ENCODE measurements at places on chromosomes 13 and 19.

DNA sequence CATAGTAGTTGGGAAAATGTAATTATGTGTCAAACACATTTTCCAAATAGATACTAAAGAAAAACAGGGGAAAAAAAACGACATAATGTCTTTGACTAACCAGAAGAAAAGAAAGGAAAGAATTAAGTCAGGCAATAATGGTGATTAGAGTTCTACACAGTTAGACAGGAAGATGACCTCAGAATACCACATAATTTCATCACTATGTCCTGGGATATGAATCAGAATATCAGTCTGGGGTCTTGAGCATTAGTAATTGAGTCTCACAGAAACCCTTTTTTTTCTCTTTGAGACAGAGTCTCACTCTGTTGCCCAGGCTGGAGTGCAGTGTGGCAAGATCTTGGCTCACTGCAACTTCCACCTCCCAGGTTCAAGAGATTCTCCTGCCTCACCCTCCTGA lies 503.4 kb downstream of the SLITRK1 start:
- no peak for DNase-seq

DNA sequence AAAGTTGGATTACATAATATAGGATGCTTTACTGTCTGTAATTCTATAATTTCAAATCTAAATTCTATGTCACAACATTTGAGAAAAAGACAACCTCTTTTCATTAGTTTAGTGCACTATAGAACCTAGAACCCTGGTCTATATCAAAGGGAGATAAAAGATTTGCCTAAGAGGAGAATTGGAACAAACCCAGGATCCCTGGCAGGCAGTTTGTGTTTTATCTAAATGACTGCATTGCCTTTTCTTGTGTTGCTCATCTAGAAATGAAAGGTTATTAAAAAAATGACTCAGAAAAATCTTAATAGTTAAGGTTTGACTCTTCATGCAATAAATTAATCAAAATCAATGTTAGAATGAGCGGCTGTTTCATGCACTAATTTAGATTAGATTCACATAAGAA lies 96.7 kb downstream of the PCDH9 start:
- DNase-seq: no peak

DNA sequence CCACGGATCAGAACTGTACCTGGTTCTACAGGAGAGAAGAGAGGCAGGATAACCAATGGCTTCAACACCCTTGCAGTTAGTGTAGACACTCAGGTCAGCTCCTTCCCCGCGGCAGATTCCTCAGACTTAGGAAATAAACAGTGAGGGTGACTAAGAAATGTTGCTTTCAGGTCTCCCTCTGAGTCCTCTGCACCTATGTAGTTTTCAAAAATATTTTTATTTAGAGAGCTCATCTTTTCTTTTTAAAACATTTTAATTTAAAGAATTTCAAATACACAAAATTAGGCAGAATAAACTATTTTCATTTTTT lies 195.2 kb downstream of the KLF12 start:
- DNase-seq: no peak

DNA sequence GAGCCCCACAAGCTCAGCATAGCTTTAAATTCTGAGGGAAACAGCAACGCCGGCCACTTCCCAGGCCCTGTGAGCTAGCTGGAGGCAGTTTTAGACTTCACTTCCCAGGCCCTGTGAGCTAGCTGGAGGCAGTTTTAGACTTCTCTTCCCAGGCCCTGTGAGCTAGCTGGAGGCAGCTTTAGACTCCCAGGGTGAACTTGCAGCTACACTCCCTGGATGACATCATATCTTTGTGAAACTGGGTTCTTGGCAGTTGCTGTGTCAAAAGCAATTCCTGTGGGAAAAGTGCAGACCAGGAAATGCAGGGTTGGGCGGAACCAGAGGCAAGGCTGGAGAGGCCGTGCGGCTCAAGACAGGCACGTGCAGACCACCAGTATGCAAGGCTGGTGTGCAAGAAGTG lies 12.7 kb downstream of the SOX1 start:
- no peak for DNase-seq

- no peak for DNase-seq
These were observed 18.3 kb upstream of the KLF5 start for GRCh38 chr13:73040484-73040883.

- no peak for DNase-seq
These were observed 31.6 kb upstream of the KATNAL1 start for GRCh38 chr13:30338952-30339351.

- no peak for DNase-seq
These were observed 836 bp downstream of the GIPC1 start for GRCh38 chr19:14494910-14495671.

- no peak for DNase-seq
These were observed 31.4 kb downstream of the ZDHHC20 start for GRCh38 chr13:21427741-21428140.

DNA sequence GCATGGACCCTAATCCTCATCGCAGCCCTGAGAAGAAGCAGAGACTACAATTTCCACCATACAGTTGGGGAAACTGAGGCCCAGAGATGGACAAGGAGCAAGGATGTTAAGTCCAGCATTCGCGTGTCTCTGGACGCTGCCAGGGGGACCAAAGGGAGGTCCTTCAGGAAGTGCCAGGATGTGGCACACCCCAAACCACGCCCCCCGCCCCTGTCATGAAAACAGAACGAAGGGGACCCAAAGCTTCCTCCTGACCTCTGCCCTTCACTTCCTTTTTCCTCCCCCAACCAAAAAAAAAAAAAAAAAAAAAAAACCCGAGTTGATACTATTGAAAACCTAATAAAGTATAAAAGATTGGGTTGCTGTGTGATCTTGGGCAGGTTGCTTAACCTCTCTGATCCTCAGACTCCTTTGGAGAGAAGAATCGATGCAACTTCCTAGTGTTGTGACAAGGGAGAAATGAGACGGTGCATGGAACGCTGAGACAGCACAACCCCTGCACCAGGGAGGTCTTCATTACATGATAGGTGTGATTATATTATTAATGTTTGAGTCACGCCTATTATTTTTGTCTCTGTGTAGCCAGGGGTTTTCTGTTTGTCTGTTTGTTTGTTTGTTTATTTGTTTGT lies 2.7 kb upstream of the ZBTB7A start:
- peak; percentile 83 for DNase-seq

DNA sequence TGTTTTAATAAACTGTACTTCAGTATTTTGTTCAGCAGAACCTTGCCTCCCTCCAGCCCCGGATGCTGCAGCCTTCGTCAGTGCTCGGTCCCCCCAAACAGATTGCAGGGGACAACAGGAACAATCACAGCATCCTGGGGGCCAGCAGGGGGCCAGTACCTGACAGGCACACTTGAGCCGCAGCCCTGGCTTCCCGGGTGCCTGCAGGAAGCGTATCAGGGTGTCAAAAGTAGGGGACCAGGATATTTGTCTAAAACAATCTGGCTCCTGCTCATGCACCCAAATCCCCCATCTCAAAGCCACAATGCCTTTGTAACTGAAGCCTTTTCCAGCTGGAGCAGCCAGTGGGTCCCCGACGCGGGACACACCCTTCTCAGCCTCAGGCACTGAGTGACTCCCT lies 167.5 kb upstream of the TSHZ3 start:
- no peak for DNase-seq

DNA sequence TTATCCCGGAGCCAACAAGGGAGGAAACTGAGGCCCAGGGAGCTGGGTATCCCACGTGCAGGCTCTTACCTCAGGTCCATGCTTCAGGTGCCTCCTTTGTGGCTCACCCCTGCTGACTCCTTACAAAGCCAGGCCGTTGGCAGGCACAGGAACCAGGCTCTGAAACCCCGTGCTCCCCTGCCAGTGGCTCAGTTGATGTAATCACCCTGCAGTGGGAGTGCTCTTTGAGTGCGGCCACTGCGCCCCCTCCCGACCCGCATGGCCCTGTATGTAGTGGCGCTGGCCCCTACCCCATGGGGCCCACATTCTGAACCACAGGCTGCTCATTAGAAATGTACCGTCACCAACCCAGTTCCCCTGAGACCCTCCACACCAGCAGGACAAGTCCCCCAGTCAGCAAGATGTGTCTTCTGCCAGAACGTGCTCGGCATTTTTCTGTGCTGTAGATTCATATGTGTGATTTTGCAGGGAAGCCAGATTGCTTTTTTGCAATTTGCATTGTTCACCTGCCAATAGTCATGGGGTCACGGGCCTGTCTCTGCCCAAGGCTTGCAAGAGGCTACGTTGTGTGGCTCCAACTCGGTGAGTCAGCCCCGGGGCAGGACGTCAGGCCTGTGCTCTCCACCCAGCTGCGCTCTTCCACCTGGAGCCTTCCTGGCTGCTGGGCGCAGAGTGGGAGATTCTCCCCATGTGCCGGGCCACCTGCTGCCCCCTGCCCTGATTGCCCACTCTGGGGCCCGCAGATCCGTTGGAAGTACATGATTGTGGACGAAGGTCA lies 60.3 kb downstream of the SMARCA4 start:
- DNase-seq: no peak

DNA sequence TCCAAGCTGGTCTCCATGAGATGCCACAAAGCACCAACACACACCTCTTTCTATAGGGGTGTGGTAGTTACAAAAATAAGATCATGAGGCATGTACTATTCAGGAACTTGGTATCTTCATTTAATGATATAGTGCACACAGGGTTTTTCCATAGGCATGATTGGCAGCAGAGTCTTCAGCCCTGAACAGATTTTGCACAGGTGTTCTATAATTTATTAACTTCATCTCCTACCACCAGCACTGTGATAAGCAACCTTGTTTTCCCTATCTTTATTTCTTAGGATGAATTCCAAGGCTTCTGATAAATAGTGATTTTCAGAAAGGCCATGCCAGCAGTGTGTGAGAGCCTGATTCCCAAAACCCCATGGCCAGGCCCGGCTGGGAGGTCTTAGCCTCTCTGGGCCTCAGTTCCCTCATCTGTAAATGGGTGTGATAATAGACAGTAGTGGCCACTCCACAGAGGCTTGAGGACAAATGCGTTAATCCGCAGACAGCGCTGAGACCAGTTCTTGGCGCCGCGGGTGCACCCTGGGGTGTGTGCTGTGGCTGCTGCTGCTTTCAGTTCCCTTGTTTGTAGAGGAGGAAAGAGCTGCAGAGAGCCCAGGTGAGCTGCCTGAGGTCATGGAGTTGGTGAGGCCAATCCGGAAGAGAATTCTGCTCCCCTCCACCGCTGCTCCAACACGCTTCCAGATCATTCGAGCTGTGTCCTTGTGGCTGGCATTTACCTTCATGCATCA lies 33.1 kb downstream of the DHRS12 start:
- DNase-seq: no peak

- DNase-seq: no peak
These were observed 23.8 kb downstream of the ZNF160 start for GRCh38 chr19:53079313-53079924.

DNA sequence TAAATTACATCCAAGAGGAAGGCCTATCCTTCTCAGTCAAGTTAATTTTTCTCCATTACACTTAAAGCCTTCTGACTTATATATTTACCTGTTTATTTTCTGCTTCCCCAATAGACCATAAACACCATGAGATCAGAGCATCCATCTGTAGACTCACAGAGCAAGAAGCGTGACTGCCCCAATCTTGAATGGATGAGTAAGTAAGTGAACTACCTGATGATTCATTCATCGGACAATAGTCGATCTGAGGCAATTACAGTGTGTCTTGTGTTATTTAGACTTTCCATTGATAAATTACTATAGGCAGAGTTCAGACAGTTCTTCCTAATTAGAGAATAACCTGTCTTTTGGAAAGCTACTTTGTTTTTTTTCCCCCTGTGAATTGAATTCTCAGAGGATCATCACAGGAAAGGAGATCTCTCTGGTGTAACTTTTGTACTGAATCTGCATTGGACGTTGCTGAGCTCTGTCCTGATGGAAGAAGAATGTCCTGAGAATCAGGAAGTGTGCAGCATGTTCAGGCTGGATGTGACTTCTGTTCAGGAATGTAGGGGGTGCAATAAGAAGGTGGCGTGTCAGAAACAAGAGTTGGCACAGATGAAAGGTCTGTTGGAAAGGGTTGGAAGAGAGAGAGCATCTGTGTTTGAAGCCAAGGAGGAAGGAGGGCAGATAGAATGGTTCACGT lies 367.0 kb downstream of the NALCN start:
- DNase-seq: no peak

- DNase-seq: no peak
These were observed 72.1 kb upstream of the SLC15A1 start for GRCh38 chr13:98824376-98825160.

GRCh38 chr19:282501-282900 lies 8.7 kb downstream of the PLPP2 start:
- no peak for DNase-seq

DNA sequence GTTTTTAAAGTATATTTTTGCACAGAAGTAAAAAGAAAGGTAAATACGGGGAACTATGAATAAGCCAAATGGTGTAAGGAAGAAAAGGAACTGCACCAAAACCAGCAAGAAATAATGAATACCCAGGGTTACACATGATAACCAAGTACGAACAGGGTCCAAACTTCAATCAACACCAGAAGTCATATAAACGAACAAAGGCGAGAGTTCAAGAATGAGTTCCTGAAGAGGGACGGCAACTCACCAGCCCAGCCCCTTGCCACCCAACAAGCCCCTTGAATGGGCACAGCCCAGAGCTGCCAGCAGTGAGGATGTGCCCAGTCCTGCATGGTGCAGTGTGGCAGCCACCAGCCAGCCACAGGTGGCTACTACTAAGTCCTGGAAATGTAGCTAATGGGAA lies 132.1 kb downstream of the RNF17 start:
- DNase-seq: no peak

GRCh38 chr19:47241919-47242577 lies 11.0 kb upstream of the BBC3 start:
- no peak for DNase-seq

DNA sequence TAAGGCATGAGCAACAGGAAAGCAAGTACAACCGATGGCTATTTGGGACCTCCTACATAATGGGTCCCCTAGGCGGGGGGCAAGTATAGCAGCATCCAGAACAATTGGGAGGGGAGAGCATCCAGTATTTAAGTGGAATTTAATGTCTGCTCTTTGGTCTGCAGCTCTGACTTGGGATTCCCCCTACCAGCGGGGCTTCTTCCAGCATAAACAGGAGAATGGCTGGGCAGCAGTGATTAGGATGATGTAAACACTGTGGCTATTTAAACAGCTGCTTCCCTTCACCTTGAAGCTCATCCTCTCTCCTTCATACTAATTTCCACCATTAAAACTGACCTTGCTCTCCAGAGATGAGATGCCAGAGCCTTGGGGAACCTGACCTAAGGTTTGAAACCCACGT lies 73.9 kb upstream of the OXGR1 start:
- no peak for DNase-seq

DNA sequence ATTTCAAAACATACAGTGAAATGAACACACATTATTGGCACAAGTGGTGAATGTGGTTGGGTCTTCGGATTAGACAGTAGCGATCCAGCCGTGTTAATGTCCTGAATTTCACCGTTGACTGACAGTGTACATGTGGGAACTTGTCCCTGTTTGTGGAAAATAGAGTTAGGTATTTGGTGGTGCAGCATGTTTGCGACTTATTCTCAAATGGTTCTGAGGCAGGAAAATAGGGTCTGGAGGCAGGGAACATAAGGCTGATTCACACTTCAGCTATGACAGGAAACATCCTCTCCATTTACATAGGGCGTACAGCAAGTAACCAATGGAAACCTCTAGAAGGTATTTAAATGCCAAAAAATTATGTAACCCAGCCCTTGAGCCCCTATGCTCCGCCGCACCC lies 4.2 kb downstream of the LGALS7B start:
- no peak for DNase-seq

GRCh38 chr19:1004204-1004802 lies 4.1 kb downstream of the GRIN3B start:
- no peak for DNase-seq
